ENCODE measurements at places on chromosomes 5 and 9.

- peak; percentile 87 for DNase-seq
These were observed 16.0 kb downstream of the TRAF2 start for GRCh38 chr9:136902259-136902821.

GRCh38 chr5:78691084-78691960, 42.8 kb upstream of the LHFPL2 start:
- no peak for DNase-seq

GRCh38 chr5:1418921-1419280, 26.3 kb downstream of the SLC6A3 start:
- DNase-seq, result no peak

- DNase-seq, result no peak
These were observed 286.3 kb upstream of the EFNA5 start for GRCh38 chr5:107957051-107957450.

GRCh38 chr5:75551471-75551870, 39.8 kb downstream of the POLK start:
- no peak for DNase-seq
